DMS53 (cell line): ENCODE measurements at places on chromosomes 1 and 21.

GRCh38 chr1:218880484-218881060 is 293.1 kb upstream of the LYPLAL1 start:
- DNase-seq = no peak

- DNase-seq = no peak
Measured at GRCh38 chr1:167879508-167879907, 34.4 kb downstream of the ADCY10 start.

DNA sequence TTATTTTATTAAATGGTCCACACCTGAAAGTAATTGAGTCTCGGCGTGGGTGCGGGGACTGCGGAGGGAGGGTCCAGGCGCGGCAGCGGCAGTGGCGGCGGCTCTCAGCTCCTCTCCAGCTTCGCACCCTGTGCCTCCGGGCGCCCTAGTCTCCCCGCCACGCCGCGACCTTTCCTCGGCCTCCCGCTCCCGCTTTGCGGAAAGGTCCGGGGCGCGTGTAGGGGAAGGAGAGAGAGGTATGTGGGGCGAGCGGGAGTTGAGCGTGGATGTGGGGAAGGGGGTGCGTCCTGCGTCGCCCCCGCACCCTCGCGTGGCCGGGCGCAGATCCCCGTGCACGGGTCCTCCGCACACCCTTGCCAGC is 13.4 kb upstream of the ALX3 start:
- peak; percentile 45 for DNase-seq

DNA sequence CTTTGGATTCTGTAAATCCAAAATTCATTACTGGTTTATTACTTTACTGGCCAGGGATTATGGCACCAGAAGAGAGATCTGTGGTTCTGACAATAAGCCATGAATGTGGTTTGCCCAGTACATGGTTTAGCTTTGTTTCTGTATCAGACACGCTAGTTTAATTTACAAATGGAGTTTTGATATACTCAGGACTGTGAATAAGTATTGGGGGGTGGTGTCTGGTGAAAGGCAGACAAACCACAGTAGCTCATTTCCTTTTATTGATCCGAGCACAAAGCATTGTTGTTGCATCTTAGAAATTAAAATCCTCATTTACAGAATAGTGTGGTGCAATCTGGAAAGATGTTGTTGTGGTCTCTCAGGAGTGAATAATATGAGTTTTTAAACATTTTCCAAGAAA is 96.0 kb downstream of the ST6GALNAC3 start:
- no peak for DNase-seq
